Stimulated activated CD8-positive, alpha-beta memory T cell treated with anti-CD3 and anti-CD28 coated beads, Interleukin-2, amount 100 ng/mL, for 1 hour (primary cell): ENCODE measurements at places on chromosomes 6 and 20.
A peak's percentile ranks its signal among the peaks of the same experiment; 100 is the strongest.

DNA sequence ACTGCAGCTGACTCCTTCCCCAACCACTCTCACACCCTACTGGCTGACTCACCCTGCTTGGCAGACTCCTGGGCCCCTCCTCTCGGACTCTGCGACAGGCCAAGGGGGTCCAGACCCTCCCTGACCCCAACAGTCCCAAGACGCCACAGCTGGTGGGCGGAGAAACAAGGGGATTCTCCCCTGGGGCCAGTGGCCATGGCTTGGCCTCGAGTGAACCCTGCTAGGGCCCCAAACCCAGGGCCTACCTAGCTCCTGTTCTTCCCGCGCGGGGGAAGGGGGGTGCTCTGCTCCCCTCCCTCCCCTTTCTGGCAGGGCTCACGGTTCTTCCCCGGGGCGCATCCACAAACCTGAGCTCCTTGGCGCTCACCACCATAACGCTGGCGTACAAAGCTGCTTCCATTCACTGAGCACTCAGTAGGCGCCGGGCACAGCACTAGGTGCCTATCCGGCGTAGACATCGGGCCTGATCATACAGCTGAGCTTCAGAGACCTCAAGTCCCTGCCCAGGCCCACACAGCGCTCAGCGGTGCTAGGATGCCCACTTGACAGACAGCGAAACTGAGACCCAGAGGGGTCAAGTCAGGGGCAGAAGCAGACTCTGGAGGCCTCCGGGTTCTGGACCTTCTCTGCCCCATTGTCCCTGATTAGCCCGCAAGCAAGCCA is 597 bp downstream of the ADA start:
- DNase-seq, result no peak

GRCh38 chr20:37914367-37914671 is 11.4 kb downstream of the VSTM2L start:
- no peak for DNase-seq

GRCh38 chr6:162713974-162714780 is 13.4 kb downstream of the PRKN start:
- no peak for DNase-seq

DNA sequence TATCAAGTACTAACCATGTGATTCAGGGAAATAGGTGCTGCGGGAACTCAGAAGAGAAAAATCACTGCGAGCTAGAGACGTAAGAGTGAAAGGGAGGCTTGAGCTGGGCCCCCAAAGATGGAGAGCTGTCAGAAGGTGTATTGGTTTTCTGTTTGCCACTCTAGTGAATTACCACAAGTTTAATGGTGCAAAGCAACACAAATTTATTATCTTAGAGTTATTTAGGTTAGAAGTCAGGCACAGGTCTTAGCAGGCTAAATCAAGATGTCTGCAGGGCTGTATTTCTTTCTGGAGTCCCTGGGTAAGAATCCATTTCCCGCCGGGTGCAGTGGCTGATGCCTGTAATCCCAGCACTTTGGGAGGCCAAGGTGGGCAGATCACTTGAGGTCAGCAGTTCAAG is 2.5 kb downstream of the ZSWIM3 start:
- no peak for DNase-seq

- no peak for DNase-seq
These were observed 328.1 kb upstream of the ARID1B start for GRCh38 chr6:156449128-156449527.

DNA sequence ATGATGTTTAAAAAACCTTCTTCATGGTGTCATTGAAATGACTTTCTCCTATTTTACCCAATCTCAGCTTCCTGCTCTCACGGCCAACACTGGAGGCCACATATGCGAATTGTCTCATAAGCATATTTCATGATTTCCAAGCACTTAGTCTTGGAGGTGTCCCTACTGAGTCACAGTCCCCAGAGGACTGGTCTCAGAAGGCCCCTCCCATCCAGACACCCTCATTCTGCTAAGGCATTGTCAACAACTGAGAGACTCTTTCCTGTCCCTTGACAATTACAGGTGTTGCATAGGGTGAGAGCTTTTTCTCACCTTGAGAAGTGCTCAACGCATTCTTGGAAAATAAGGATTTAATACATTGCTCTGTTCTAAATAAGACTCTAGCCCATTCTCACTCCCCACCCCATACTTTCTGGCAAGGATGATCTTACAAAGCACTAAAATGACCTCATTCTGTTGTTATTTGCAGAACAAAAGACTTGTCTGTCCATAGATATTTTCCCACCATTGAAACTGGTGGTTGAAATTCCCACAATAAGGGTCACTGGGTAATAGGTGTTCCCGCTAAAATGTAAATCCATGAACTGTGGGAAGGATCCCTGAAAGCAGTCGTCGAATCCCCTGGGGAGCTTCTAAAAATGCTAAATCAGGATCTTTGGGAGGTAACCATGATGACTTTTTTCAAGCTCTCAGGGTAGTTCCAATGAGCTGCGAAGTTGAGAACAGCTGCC is 32.3 kb upstream of the SLC22A23 start:
- DNase-seq, result no peak

DNA sequence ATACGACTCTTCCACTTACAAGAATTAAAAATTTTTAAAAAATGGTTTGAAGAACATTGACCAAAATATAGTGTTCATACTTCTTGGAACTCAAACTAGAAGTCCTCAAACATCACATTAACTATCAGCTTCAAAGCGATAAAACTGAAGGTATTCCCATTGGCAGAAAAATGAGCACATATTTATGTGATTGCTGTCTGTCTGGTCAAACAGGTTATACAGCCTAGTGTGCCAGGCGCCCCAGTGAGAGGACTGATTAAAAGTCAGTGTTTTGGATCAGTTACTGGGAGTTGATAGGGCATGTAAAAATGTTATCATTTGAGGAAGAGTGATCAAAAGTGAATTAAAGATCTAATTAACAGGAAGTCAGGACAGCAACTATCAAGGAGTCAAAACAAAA is 738.8 kb downstream of the HDGFL1 start:
- DNase-seq, result no peak

- no peak for DNase-seq
These were observed 45.2 kb upstream of the RSPO3 start for GRCh38 chr6:127073222-127073621.

DNA sequence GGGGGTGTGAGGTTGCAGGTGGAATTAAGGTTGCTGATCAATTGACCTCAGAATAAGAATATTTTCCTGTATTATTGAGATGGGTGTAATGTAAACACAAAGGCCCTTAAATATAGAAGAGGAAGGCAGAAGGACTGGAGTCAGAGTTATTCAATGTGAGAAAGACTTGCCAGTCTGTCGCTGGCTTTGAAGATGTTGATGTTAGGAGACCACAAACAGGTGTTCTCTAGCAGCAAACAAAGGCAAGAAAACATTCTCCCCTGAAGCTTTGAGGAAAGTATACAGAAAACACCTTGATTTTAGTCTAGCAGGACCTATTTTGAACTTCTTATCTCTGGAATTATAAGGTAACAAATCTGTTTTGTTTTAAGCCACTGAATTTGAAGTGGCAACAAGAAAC is 138.9 kb upstream of the PTPRK start:
- DNase-seq, result no peak

GRCh38 chr6:23091795-23092194 is 522.4 kb downstream of the HDGFL1 start:
- no peak for DNase-seq

DNA sequence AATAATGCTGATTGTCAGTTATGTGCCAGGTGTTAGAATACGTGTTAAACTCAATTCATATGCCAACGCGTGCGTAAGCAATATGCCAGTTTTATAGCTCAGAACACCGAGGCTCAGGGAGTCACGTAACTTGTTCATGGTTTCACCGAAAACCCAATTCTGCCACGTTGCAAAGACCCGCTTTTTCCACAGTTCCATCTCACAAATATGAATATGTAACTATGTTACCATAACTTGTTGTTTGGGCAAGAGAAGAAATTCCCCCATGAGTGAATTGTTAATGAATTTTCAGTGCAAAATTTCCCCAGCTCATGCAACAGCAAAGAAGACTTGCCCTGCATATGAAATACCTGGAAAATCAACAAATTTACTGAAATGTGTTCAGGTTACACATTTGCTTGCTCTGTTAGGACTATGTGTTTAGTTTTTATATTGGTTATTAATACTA is 30.1 kb downstream of the SF3B5 start:
- DNase-seq, result no peak

- DNase-seq, result no peak
These were observed 21.0 kb upstream of the RIN2 start for GRCh38 chr20:19737025-19737424.

- DNase-seq, result no peak
These were observed 14.0 kb downstream of the SLC17A4 start for GRCh38 chr6:25768566-25768965.

- DNase-seq, result no peak
These were observed 713.0 kb upstream of the MARCKS start for GRCh38 chr6:113144117-113144516.

- no peak for DNase-seq
These were observed 189.5 kb upstream of the SLC24A3 start for GRCh38 chr20:19022791-19023448.

GRCh38 chr6:136317021-136317694 is 27.5 kb upstream of the BCLAF1 start:
- peak; percentile 31 for DNase-seq
